ENCODE measurements at places on chromosomes 16 and 17.

GRCh38 chr17:76154292-76154691 is 13.2 kb upstream of the FOXJ1 start:
- no peak for DNase-seq

DNA sequence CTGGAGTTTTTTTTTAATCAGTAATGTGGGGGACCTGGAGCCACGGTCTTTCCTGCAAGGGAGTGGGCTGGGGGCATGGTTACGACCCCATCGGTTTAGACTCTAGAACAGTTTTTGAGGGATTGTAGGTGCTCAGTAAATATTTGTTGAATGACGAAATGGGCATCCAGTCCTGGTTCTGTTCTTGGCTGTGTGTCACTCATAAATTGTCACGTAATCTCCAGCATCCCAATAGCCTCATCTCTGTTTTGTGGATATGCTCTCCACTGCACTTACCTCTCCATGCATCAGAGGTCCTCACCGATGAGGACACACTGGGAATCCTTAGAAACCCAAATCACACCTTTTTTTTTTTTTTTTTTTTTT is 497 bp upstream of the SLC38A7 start:
- DNase-seq, result no peak

DNA sequence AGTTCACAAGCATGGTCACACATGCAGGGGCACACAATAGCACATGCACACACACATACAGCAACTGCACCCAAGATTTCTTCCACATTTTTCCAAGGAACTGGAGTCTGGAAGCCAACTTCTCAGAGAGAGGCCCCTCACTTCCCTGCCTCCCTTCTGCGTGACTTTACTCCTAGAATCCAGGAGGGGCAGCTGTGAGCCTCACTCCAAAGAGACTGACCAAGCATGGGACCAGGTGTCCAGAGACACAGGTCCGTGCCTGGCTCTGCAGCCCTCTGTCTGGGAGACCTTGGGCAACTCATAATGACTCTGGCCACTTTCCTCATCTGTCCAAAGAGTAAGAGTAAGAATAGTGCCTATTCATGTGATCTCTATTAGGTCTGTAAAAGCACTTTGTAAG is 104.7 kb upstream of the TMEM132E start:
- DNase-seq, result no peak

GRCh38 chr17:18318117-18318516 is 3.0 kb downstream of the SMCR8 start:
- no peak for DNase-seq

DNA sequence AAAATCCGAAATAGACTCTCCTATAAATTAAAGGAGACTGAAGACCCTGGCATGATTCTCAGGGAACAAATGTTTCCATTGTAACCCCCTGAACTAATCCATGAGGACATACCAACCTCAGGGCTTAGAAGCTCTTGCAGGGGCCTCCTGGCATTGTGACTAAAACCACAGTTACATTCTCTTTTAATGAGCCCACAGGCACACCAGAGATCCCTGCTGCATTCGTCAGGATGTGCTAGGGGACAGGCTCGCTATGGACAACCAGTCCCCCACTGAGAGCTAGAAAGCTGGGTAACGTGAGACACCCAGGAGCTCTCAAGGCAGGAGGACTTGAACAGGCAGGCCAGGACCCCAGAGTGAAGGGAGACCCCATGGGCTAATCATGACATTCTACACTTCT is 140.6 kb upstream of the TNRC6C start:
- no peak for DNase-seq

DNA sequence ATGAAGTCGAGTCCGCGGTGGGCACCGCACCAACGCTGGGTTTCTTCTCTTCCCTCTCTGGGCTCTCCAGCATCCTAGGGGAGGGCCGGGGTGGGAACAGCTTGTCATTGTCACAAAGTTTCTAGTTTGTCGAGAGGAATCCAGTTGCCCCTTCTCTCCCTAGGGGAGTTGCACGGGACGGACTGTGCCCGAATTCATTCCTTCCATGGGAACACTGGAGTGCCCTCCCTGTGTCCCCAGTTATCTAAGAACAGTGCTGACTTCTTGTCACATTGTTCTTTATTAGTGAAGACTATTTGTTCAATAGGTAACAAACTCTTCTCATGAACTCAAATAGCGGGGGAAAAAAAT is 1.2 kb downstream of the KLHL36 start:
- no peak for DNase-seq

- DNase-seq, result no peak
Observed at GRCh38 chr16:78897299-78897698, 703.2 kb downstream of the MAF start.

GRCh38 chr16:71883168-71883848 is 674 bp downstream of the ZNF821 start:
- no peak for DNase-seq

DNA sequence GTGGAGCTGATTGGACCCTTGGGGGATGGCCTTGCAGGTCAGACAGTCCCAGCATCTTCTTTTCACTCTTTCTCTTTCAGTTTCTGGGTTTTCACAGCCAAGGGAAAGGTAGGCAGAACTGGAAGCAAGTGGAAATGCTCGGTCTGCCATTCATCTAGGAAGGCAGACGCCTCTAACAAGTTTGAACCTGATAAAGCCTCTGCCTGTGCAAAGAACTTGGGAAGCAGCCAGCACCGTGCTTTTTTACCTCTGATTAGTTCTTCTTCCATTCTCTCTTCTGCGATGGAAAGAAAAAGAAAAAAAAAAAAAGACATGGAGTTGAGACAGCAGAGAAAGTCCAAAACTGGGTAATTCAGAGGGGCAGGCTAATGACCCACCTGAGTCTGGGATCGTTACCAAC is 997.8 kb upstream of the EEF2KMT start:
- no peak for DNase-seq

- no peak for DNase-seq
Observed at GRCh38 chr17:13085578-13085977, 67.8 kb upstream of the ELAC2 start.

- no peak for DNase-seq
Observed at GRCh38 chr17:81035521-81036196, 708 bp downstream of the BAIAP2 start.

GRCh38 chr17:60630352-60630751 is 30.4 kb downstream of the PPM1D start:
- DNase-seq, result no peak

GRCh38 chr17:82384051-82384729 is 12.6 kb downstream of the UTS2R start:
- DNase-seq, result no peak

- no peak for DNase-seq
Observed at GRCh38 chr16:78681743-78682142, 582.3 kb downstream of the WWOX start.

DNA sequence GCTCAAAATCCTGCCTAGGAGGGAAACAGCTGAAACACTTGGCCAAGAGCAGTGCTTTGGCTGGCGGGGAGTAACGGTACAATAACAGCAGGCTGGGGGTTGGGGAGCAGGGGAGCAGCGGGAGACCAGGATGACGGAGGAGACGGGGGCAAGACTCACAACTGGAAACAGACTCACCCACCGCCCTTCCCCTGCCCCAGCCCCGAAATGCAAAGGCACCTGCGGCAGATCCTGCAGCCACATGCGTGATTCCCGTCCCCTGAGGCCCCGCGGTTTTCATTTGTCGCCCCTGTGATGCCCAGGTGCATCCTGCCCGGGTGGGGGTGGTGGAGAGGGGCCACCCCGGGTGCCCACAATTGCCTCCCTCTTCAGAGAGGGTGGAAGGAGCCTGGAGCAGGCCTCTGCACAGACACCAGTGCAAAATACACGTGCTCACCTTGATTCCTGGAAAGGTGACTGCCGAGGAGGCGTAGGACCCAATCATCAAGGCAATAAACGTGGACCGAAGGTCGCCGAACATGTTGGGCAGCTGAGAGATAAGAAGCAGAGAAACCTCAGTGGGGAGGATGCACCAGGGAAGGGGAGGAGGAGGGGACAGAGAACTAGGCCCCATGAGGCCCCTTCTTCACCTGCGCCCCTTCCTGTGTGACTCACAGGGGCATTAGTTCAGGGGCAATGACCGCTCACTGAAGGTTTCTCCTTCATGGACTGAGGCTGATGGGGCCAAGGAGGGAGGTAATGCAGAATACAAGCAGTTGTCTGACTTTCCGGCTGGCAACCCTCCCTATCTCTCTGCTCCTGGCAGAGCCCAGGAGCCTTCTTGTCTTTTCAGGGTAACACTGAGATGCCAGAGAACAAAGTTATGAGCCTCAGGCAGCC is 30.4 kb upstream of the PITPNA start:
- no peak for DNase-seq

Measured in fibroblast of skin of left quadriceps (primary cell).